Stimulated activated CD4-positive, alpha-beta T cell treated with anti-CD3 and anti-CD28 coated beads, TNF-alpha, amount 100 ng/mL, for 24 hours (primary cell): ENCODE measurements at places on chromosomes 7 and 10.

GRCh38 chr7:103150192-103150591 is 1.3 kb upstream of the NAPEPLD start:
- DNase-seq: no peak

GRCh38 chr10:110859206-110859972 is 12.3 kb upstream of the PDCD4 start:
- no peak for DNase-seq

DNA sequence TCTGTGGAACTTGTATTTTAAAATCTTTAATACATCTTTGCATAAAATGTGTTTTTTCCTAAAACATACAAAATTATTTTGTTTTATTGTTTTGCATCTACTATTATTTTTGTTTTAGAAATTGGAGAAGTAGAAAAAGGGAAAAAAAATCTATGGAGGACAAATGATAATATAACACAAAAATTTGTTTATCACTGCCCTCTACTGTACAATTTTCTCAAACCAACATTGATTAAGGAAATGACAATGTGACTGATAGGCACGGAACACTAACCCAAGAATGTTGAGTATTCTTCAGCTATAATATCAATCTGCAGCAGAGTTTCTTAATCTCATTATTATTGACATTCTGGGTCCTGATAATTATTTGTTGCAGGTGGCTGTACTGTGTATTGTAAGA is 9.5 kb upstream of the ING3 start:
- DNase-seq: no peak

- no peak for DNase-seq
Observed at GRCh38 chr7:143296686-143297085, 8.5 kb downstream of the CASP2 start.

DNA sequence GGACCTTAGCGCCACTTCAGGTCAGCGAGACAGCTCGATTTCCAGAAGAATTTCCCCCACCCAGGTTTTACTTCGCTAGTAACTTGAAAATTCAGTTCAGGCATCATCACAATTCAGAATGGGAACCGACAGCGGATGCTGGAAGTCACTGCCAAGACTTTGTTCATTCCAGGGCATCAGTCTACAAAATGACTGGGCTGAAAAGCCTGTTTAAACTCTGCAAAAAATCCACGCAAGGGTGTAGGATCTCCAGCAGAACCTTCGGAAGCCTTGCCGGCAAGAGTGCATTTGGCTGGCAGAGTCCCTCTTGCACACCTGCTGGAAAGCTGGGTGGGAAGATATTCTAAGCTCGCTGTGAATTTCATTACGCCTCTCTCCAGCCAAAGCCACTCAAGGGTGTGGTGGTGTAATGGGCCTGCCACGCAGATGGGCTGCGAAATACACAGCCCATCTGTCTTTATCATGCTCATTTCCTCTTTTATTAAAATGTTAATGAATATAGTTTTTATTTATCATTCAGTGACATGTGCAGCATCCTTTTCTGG is 672.0 kb upstream of the FOXK1 start:
- DNase-seq: no peak

DNA sequence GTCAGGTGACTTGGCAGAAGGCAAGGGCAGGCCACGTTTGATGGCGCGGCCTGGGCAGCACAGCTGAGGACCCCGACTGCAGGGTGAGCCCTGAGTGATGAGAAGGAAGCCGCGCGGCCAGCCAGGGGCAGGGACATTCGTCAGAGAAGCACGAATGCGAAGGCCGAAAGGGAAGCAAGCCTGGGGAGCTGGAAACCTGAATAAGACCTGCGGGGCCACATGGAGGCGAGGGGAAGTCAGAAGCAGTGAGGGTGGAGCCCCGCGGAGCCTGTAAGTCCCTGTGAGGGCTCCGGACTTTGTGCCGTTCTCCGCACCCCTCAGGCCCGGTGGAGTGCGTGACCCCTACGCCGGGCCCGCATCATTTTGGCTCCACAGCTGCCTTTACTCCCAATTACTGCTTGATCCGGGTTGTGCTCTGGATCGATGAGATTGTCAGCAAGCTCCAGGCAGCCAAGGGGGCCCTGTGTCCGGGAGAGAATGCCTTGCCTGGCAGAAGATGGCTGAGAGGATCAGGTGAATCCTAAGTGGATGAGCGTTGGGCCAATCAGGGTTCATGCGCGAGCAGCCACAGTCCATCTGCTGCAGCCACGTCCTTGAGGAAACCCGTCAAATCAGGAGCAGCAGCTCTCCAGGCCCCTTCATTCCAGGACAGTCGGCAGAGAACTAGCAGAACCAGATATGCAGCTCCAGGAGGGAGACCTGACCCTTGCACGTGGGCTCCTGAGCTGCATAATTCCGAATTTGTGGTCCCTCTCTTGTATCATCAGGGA is 293.3 kb upstream of the SHH start:
- no peak for DNase-seq

DNA sequence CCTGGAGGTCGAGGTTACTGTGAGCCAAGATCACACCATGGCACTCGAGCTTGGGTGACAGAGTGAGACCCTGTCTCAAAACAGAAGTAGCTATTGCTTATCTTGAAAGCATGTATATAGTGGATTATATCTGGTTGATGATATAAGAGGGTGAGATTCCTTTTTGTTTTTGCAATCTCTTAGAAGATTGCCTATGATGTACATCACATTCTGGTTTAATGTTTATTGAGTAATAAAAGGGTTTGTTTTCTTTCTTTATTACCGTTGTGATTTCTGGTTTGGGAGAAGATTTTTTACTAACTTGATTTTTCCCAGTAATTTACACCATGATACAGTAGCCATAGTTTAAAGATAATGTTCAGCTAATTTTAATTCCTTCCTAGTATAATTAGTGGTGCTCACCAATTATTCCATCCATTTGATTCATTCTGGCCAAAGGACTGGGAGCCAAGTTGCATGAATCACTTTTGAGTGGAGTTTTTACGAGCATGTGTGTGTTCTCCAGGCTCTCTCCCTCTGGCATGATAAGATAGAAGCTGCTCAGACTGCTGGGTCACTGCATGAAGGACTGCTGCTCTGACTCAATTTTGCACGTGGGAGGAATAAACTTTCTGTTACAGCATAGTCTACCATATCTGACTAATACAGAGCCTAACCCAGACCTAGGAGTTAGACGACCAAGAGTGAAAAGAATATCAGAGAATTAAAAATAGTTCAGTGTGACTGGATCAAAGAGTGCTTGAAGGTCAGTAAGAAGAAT is 13.5 kb upstream of the TSPAN13 start:
- DNase-seq: no peak

DNA sequence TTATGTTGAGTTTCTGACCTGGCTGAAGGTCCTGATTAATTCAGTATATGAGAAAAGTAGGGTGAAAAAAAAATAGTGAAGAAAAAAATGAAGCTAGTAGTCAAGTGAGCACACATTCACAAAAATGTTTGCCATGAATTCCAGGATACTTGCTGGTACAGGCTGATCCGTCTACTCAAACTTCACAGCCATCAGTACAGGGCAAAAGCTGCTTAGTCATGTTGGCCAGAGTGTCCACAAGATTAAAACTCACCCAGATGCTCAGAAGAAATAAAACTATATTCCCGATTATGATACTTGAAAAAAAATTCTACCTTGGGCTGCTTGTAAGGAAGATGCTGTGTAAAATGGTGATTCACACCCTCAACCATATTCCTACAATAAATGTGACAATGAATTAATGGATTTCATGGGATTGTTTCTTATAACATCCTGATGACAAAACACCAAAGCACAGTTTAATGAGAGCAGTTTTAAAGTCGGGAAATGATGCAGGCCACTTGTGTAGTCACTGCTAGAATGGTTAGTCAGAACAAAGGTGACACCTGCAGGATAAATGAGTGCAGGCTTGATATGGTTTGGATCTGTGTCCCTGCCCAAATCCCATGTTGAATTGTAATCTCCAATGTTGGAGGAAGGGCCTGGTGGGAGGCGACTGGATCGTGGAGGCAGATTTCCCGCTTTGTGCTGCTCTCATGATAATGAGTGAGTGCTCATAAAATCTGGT is 49.2 kb upstream of the ANKRD1 start:
- DNase-seq: no peak

DNA sequence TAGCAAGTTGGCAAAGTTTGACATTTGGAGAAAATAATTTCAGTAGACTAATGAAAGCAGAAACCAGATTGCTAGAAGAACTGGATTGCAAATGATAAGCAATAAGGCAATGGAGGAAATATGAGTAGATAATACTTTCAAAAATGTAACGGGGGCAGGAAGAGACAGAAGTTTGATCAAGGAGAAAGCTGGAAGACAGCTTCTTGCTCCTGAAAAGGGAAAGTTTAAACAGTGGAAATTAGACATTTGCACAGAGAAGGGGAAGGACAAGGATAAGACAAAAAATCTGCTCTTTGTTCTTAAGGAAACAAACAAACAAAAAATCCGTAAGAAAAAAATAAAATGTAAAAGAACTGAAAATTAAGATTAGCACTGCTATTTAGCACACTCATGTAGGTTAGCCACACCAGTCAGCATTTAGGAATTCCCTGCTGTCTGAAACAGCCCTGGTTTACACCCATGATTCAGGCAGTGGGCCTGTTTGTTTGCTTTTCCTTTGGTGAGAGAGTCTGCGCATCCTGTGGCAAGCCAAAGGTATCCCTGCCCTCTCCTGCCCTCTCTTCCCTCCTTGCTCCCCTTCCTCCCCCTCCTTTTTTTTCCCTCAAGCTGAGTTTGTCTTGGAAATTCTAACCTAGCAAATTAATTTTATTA is 104.3 kb upstream of the CAV2 start:
- DNase-seq: no peak

DNA sequence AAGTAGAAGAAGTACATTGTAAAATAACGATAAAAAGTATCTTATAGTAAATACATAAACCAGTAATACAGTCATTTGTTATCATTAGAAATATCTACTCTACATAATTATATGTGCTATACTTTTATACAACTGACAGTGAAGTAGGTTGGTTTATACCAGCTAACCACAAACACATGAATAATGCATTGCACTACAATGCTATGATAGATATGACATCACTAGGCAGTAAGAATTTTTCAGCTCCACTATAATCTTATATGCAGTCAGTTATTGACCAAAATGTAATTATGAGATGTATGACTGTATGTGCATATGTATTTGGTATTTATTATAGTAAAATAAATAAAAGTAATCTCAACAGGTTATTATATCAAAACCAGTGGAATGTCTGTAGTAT is 23.4 kb upstream of the SGCE start:
- DNase-seq: no peak

DNA sequence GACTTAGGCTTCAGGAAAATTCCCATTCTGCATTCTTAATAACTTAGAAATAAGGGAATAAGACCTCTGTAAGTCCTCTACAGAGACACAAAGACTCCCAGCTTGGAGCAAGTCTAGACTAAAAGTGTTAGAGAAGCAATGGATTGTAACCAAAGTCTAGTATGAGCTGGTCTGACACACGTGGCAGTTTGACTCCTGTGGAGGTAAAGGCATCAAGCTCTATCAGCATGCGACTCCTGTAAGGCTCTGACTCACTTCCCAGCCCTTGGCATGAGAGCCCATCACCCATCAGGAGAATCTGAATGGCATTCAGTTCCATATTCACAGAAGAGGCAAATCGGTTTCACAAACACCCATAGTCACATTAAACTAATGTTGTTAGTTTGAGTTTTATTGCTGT is 4.4 kb upstream of the VSTM4 start:
- no peak for DNase-seq

DNA sequence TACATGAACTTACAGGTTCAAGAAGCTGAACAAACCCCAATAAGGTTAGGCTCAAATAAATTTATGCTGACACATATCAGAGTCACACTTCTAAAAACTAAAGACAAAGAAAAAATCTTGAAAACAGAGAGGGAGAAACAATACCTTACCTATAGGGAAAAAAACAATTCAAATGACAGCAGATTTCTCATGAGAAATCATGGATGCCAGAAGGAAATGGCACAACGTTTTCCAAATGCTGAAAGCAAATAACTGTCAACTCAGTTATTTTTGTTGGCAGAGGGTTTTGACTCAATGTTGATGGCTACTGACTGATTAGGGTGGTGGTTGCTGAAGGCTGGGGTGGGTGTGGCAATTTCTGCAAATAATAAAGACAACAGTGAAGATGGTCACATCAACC is 239.4 kb downstream of the ARHGAP12 start:
- DNase-seq: no peak

DNA sequence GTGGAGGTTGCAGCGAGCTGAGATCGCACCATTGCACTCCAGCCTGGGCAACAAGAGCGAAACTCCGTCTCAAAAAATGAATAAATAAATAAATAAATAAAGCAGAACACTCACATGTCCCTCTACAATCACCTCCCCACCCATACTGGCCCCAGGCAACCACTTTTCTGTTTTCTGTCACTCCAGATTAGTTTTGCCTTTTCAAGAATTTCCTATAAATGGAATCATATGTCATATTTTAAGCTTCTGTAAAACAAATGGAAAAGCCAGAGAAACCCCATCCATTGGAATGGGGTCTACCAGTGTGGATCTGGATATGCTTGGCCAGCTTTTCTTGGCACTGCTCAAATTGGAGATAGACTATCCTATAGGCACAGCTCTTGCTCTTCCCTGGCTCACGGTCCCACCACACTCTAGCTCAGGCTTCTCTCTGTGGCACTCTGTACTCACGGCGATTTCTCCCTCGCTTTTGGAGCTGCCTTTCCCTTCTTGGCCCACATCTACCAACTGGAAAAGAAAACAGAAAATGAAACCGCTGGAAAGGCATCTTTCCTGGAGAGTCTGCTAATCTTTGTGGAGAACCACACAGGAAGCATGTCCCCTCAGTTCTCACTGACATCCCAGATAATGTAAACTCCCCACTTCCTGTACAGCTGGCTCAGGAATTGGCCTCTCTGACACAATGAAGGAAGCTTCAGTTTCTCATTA is 210.1 kb downstream of the JCAD start:
- DNase-seq: no peak

DNA sequence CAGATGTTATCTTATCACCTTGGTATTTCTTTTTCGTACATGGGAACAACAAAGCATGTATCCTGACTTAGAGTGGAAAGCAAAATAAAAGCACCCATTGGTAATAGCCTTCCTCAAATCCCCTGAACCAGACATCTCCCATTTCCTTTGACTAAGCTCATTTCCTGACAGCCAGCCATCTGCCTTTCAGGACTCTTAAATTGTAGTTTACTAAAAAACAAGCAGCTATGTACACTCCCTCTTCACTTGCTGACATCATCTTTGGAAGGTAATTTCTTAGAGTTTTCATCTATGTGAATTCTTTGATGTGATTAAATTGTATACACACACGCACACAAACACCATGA is 40.7 kb downstream of the ARL4A start:
- no peak for DNase-seq

DNA sequence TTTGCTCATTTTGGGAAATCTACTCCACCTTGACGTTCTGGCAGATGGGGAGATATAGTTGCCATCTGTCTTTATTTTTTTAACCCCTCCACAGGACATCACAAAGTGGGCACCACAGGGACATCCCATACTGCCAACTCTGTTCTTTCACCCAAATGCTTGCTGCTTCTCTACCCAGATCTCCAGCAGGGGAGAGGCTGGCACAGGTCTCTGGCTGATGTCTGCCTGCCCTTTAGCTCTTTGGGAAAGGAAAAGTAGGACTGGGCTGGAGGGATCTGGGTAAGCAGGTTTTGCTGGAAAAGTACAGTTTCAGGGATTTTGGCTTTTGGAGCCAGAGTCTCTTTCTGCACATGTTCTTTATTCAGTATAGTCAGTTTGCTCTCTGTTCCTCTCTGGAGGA is 156.7 kb downstream of the ANLN start:
- DNase-seq: no peak

- DNase-seq: peak; percentile 21
Observed at GRCh38 chr10:7397049-7398035, 13.5 kb downstream of the SFMBT2 start.
